ENCODE measurements at places on chromosomes 5 and 9.

- DNase-seq: no peak
Measured at GRCh38 chr5:93791518-93791972, 50.1 kb upstream of the POU5F2 start.

DNA sequence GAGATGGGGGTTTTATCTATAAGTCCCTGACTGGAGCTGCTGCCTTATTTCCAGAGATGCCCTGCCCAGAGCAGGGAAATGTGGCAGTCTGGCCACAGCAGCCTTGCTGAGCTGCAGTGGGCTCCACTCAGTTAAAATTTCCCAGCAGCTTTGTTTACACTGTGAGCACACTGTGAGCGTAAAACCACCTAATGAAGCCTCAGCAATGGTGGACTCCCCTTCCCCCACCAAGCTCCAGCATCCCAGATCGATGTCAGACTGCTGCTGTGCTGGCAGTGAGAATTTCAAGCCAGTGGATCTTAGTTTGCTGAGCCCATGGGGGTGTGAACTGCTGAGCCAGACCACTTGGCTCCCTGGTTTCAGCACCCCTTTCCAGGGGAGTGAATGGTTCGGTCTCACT lies 208.7 kb upstream of the RAI14 start:
- DNase-seq: no peak

- no peak for DNase-seq
Measured at GRCh38 chr9:133250741-133251170, 24.2 kb downstream of the ABO start.

DNA sequence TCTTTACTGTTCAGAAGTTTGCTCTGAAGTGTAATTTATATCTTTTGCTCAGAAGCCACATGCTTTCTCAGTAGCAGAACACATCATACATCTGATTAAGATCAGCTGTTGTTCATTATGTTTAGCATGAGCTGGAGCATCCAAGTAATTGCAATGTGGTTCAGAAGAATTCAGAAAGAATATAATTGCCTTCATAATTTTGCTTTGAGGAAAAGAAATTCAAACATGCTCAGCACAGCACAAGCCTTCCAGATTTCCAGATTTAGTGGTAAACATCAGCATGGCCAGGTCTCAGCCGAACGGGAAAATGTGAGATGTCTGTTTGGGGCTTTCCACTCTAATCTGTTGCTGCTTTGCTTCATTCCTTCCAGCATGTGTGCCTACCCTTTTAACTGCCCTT lies 65.9 kb downstream of the ITGA1 start:
- no peak for DNase-seq

- no peak for DNase-seq
Measured at GRCh38 chr5:39274398-39275085, 55.2 kb upstream of the FYB1 start.

GRCh38 chr9:99680191-99680590 lies 141.5 kb upstream of the NR4A3 start:
- DNase-seq: no peak

DNA sequence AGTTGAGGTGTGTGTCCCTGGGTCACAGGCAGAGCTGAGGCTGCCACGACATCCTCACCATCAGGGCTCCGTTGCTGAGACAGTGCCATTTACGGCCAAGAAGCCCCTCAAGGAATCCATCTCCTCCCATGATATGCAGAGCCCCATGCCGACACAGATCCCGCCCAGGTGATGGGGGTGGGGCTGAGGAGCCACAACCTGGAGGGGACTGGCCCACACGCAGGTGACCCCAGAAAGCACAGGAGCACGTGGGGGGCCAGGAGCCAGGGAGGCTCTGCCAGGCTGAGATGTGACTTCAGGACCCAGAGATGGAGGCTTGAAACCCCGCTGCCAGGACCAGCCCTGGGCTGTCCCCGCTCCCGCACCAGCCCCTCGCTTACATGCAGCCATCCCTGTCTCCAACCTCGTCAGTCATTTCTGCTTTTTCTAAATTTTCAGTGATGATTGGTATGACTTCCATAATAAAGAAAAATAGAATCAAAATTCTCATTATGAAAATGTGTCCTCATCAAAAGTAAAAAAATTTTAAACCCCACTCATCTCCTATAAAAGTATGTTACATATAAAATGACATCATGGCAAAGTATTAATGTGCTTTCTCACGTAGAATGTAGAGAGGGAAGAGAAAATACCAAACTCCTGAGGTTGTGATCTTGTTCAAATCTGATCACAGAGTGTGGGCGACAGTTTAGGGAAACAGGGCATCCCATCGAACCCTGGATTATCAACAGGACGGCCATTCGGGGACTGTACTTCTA lies 98.0 kb upstream of the SARDH start:
- DNase-seq: no peak

DNA sequence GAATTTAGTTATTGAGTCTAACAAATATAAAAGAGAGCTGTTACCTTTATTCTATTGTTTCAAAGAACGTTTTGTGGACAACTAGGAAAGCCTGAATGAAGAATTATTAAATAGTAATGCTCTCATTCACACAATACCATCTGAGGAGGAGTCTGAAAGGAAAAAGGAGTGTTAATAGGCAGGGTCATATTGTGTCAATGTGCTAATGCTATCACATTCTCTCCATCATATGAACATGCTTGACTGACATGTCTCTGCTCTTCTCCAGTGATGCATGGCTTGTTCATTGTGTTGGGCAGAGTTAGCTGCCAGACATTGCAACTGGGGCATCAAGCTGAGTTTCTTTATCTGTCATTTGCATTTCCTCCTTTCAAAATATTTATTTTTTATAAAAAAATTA lies 1578.0 kb downstream of the MAT2B start:
- no peak for DNase-seq

GRCh38 chr5:132474131-132474723 lies 16.3 kb downstream of the IRF1 start:
- no peak for DNase-seq

DNA sequence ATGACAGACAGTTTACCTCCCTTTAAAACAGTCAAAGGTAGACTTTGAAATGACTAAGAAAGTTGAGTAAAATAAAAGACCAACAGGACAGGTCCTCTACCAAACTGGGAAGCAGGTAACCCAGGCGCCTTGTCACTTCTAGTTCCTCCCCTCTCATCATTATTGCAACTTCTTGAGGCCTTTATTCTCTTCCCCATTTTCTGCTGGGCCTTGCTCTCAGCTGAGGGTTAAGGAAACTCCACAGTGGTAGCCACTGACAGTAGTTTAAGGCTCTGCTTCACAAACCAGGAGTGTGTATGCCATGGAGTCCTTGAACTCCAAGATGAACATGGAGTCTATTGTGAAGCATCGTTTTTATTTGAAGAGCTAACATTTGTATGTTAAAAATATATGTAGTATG lies 36.9 kb upstream of the TCERG1 start:
- no peak for DNase-seq

- no peak for DNase-seq
Measured at GRCh38 chr5:133845271-133845670, 123.2 kb downstream of the C5orf15 start.

DNA sequence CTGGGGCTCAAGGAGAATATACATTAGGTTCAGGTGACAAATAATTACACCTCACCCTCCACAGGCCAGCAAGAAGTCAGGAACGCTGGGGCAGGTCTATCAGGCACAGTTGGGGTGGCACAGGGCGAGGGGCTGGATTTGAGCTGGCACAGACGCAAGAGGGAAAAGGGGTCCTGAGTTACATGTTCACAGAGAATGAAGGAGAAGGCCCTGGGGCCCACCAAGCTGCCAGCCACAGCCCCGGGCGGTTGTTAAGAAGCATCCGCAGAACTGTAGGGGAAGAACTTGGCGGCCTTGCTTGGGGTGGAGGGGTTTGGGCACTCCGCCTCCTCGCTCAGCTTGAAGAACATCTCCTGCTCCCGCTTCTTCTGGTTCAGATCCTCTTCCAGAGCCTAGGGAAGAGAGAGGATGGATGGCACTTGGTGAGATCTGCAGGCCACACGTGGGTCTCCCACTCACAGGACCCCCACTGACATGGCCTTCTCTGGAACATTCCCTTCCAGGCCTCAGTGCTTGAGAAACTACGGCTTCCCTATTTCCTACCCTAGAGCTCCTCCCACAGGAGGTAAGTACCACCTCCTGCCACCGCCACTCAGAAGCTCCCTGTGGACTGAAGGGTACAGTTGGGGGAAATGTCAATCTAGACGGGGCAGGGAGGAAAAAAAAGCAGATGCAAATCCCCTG lies 38.3 kb upstream of the FBXW11 start:
- no peak for DNase-seq

DNA sequence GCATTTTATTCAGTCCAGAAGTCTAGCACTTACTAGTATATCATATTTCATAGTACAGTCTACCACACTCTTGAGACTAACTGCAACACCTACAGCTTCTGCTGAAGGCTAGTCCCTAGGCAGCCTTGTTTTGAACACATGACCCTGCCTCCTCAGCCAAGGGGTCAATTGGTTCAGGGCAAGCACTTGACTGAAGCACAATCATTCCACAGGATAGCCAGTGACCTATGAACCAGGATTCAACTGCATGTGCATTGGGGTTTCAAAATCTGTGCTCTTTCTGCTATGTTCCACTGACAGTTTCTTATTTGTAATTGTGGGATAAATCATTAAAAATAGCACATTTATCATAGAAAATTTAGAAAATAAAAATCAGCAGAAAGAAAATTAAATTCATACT lies 186.8 kb downstream of the TMEM161B start:
- no peak for DNase-seq

- no peak for DNase-seq
Measured at GRCh38 chr5:113806250-113806649, 292.8 kb downstream of the YTHDC2 start.

DNA sequence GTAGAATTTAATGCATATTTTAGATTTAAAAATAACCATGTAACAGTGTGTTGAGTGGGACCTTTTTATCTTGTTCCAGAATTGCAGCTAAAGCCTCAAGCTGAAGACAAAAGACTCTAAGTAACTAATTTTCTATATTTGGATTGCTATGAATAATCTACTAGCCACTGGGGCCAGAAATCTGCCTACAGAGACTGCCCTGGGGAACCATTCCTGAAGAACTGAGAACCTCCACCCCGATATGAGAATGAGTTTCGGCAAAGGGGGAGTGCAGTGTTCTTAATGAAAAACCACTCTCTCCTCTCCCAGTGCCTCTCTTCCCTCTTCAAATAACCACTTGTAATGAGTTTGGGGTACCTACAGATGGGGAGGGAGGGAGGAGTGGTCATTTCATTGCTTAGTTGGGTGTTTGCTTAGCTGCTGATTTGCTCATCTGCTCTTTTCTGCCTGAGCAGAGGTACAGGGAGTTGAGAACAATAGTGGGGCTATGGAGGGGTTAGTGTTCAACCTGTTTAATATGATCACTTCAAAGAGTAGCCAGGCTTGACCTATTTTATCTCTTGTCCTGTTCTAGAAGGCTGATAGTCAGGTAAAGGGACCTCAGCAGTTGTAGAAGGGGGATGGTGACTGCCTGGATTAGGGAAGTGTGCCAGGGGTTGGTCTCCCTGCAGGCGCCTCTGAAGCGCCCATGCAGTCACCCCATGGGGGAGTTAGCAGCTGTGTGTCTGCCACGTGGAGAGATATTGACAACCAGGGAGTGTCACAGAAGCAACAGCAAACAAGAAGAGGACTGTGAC lies 47.7 kb downstream of the ATG10 start:
- DNase-seq: no peak

GRCh38 chr5:120630550-120630949 lies 166.4 kb downstream of the PRR16 start:
- no peak for DNase-seq

DNA sequence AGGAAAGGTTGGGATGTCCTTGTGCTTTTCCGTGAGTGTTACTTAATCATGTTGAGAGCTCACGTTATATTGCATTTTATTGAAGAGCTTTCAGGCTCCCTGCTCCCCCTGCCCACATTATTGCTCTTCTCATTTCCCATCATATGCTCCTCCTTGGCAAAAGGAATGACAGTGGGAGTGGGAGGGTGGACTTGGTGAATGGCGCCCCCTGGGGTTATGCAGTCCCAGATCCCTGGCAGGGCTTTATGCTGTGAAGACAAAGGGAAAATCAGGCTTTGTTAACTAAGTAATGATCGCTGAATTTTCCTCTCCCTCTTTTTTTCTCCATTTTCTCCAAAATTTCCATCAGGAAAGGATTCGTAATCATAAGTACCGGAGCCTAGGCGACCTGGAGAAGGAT lies 166.6 kb downstream of the SMARCA2 start:
- DNase-seq: no peak

DNA sequence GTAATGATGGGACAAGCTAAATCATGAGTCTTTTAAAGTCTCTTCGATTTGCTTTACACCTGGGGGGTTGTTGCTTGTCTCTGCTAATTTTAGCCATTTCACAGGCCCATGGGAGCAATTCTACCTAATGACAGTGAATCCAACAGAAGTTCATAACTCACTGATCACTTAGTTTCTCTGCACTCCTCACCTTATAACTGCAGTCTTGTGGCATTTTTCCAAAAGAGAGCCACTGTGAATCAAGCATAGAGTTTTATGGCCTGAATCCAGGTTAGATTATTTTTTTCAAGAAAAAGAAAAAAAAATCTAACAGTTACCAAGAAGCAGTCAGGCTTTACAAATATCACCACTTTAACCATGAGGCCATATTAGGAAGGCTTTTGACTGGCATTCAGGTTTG lies 1.5 kb upstream of the IL7R start:
- no peak for DNase-seq

- no peak for DNase-seq
Measured at GRCh38 chr5:41637424-41637823, 127.0 kb upstream of the PLCXD3 start.

- no peak for DNase-seq
Measured at GRCh38 chr9:136016572-136017288, 55.6 kb upstream of the UBAC1 start.

- DNase-seq: no peak
Measured at GRCh38 chr9:29160763-29161353, 1587.6 kb upstream of the C9orf72 start.
